ENCODE measurements at places on chromosomes 6 and 20.

GRCh38 chr6:153085239-153085638, 45.8 kb downstream of the RGS17 start:
- no peak for DNase-seq

GRCh38 chr6:85458184-85458583, 8.3 kb downstream of the NT5E start:
- DNase-seq: no peak

GRCh38 chr20:63098195-63098810, 91.5 kb upstream of the BHLHE23 start:
- DNase-seq: no peak

- DNase-seq: no peak
Measured at GRCh38 chr6:34661357-34661756, 35.2 kb downstream of the ILRUN start.

GRCh38 chr6:89597988-89598387, 40.6 kb downstream of the LYRM2 start:
- no peak for DNase-seq

DNA sequence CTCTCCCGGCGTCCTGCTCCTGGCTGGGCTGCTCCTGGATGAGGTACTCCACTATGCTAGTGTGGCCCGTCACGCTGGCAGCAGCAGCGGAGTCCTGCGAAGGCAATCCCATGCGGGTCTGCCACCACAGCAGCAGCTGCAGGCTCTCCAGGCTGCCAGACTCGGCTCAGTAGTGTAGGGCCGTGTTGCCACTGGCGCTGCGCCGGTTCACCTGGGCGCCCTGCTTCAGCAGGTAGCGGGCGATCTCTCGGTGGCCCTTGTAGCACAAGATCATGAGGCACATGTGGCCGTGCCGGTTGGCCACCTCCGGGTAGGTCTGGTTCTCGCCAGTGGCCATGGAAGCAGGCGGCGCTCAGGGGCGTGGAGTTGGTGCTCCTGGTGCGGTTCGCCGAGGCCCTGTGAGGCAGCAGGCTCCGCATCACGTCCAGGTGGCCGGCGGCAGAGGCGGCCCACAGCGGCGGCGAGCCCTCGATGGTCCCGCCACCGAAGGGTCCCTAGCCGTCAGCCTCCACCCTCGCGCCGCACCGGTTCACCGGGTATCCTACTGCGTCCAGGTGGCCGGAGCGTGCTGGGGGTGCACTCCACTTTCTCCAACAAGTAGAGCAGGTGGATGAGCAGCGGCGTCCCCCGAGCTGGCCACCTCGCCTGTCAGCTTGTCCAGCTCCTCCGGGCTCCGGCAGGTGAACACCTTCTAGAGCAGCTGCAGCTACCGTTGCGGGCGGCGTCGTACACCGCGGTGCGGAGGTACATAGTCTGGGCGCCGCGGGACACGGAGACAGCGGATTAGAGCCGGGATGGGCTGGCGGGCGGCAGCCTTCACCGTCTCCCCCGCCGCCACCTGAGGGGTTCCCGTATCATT, 19.8 kb downstream of the RFPL4B start:
- no peak for DNase-seq

DNA sequence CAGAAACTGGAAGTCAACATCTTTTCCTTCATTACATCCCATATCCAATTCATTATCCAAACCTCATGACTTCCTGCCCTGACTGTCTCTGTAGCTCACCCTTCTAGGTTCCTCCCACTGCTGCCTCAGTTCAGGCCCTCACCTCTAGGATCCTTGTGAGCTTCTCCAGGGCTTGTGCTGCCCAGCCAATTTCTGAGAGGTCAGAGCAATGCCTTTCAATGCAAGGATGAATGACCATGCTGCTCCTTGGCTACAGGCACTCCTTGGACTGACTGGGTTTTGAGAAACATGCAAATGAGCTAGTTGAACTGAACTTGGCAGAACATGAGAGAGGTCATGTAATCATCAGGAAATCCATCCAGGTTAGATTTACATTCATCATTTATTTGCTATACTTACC, 173.4 kb downstream of the KIF16B start:
- DNase-seq: no peak

Data from stimulated activated CD8-positive, alpha-beta memory T cell treated with anti-CD3 and anti-CD28 coated beads, Interleukin-7, amount 100 ng/mL, for 24 hours (primary cell).